GM06990 (cell line): ENCODE measurements at places on chromosomes 6 and 20.

DNA sequence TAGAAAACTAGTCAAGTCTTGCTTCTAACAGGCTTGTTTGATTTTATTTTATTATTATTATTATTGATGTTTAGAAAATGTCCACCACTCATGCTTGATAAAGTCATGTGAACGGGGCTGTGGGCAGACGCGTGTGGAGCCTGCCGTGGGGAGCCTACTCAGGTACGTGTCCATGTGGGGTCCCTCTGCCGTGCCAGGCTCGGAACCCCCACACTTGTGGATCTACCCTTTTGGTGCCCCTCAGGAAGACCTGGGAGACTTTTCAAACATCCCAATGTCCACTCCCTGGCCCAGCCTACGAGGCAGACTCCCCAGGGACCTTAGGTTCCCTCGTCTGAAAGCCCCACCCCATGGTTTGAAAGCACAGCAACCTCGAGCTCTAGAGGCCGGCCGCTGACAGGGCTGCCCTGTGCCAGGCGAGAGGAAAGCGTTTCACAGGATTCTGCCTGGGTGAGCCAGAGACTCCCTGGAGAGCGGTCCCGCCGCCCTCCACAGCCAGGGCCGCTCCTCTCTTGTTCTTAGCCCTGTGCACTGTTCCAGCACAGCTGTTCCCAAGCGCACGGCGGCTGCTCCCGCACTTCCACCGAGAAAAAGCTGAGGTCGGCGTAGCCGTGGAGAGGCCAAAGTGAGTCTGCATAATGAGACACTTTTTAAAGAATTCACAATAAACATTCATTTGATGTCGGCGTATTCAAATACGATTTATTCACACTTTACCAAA, 249.7 kb downstream of the TTLL2 start:
- DNase-seq, result no peak

GRCh38 chr20:4324611-4325243, 309.4 kb upstream of the RNF24 start:
- DNase-seq, result no peak

DNA sequence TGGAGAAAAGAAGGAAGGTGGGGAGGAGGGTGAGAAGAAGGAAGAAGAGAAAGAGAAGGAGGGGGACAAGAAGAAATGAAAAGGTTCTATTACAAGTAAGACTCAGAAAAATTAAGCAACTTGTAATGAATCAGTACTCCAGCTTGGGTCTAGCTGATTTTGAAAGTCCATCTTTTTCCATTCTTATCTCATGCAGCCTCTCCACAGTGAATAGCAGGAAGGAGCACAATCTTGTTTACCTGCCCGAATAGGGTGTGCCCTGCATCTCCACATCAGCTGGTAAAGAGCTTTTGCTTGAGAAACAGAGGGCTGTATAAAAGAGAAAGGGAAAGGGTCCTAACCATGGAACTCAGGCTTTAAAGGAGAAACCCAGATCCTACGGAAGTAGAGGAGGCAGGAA, 348.8 kb downstream of the TPBG start:
- no peak for DNase-seq

- no peak for DNase-seq
These were observed 12.6 kb upstream of the MUC21 start for GRCh38 chr6:30970946-30971345.

DNA sequence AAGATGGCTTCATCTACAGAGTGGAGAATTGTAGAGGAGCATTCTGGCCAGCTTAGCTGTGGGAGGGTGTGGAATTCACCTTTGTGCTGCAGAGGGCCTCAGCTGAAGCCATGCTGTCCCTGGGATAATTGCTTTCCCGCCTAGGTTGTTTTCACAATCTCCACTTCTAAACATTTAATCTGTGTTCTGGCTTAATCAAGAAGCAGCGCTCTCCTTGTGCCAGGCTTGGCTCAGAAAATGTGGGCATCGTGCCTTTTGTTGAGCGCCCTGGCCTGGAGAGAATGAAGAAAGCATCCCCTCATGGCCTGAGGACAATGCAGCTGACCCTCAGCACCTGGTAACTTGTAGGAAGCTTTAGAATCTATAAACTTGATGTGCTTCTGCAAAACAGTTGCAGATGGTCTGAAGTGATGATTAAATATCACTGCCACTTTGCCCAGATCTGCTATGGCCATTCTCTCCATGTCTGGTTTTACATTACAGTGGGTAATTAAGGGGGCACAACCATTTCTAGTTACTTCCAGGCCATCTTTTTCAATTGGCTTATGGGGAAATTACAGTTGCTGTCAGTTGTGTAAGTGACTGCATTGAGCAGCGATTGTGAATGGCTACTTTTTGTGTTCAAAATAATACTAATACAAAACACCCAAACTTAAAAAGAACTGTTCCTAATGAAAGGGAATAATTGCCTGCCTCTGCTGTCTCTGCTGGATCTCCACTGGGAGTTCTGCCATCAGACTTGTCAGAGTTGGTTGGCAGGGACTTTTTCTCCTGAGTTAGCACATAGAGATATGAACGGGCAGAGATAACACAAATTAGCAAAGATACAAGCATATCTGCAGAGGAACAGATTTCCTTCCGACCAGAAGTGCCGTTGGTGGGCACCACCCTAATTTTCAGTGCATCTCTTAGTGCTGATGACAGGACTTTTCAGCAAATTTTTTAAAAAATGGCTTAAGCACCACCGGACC, 18.4 kb downstream of the CTNNBL1 start:
- no peak for DNase-seq

GRCh38 chr20:20021835-20022234, 4.7 kb downstream of the NAA20 start:
- DNase-seq, result no peak

- no peak for DNase-seq
These were observed 867.6 kb upstream of the FLRT3 start for GRCh38 chr20:15205028-15205427.

- no peak for DNase-seq
These were observed 84.1 kb upstream of the SIRPA start for GRCh38 chr20:1810926-1811620.

- DNase-seq, result no peak
These were observed 29.8 kb downstream of the UST start for GRCh38 chr6:148776321-148777308.

GRCh38 chr20:37276494-37277252, 12.8 kb upstream of the MANBAL start:
- DNase-seq, result peak; percentile 49

DNA sequence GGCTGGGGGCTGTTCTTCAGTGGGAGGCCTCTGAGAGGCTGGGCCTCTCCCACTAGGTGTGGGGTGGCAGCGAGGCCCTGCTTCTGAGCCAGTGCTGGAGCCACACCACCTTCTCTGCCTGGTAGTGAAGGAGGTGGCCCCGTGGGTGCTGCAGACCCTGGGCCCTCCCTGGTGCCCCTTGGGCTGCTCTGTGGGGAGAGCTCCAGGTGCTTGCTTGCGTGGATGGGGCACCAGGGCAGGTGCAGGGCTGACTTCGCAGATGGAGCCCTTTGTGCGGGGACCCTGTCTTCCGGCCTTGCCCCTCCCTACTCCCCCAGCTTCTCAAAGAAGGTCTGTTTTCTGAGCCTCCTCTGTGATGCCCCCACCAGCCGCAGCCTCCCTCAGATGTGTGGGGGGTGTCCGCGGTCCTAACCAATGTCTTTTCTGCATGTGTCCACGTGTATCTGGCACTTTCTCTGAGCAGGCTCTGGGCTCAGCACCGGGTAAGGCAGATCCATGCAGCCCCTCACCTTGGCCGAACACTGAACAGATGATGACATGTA, 17.2 kb upstream of the MYT1 start:
- no peak for DNase-seq

- DNase-seq, result peak; percentile 18
These were observed 39.2 kb downstream of the ZMYND8 start for GRCh38 chr20:47317127-47317895.

DNA sequence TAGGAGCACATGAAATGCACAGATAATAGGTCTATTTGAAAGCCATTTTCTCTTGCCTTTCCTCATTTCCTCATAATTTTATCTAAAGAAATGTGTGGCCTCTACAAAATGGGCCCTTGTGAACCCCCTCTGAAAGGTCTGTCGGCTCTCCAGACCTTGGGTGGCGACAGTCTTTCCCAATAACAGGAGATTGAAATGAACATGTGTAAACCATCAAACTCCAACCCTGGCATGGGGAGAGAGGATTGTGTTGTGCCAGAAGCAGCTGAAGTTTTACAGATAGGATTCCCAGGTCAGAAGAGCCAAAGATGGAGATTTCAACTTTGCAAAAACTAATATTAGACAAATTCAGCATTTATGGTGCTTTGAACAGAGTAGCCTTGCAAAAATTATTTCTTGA, 277.1 kb upstream of the ECI2 start:
- DNase-seq, result no peak

GRCh38 chr6:156832231-156832647, 55.1 kb downstream of the ARID1B start:
- DNase-seq, result no peak
